Neural progenitor cell (in vitro differentiated cells): ENCODE measurements at places on chromosomes 12 and 14.

GRCh38 chr12:12266389-12266872 is 413 bp downstream of the LRP6 start:
- DNase-seq: peak; percentile 67

DNA sequence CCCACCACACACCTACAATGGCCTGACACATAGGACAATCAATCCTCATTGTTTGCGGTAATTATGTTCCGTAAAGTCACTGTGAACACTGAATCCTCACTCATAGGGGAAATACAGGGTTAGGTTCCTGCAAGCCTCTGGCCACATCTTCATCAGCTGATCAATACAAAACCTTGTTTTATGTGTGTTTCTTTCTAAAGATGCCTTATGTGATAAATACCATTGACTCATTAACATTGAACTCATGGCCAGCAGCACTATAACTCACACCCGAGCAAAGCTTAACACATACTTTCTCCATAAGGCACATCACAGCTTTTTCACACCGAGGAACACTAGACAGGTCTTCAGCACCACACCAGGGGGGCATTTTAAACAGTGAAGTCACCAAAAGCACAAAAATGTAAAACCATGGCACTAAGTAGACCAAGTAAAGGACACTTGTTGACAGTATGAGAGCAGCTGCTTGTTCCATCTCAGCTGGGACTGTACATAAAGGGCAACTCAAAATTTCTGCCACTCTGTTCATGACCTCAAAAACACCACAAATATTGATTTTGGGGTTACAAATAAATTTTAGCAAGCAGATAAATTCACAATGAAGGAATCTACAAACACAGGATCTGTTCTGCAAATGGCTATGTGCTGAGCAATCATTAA is 60.5 kb downstream of the ESR2 start:
- DNase-seq: no peak

- no peak for DNase-seq
These were observed 176.3 kb downstream of the RASSF9 start for GRCh38 chr12:85659754-85660530.

- DNase-seq: no peak
These were observed 347.4 kb upstream of the PRICKLE1 start for GRCh38 chr12:42936991-42937390.

- no peak for DNase-seq
These were observed 104.2 kb upstream of the AMN1 start for GRCh38 chr12:31832740-31833729.
